ENCODE measurements at places on chromosomes 16 and 17.

- no peak for DNase-seq
Measured at GRCh38 chr17:78075545-78075944, 53.0 kb downstream of the TMC6 start.

DNA sequence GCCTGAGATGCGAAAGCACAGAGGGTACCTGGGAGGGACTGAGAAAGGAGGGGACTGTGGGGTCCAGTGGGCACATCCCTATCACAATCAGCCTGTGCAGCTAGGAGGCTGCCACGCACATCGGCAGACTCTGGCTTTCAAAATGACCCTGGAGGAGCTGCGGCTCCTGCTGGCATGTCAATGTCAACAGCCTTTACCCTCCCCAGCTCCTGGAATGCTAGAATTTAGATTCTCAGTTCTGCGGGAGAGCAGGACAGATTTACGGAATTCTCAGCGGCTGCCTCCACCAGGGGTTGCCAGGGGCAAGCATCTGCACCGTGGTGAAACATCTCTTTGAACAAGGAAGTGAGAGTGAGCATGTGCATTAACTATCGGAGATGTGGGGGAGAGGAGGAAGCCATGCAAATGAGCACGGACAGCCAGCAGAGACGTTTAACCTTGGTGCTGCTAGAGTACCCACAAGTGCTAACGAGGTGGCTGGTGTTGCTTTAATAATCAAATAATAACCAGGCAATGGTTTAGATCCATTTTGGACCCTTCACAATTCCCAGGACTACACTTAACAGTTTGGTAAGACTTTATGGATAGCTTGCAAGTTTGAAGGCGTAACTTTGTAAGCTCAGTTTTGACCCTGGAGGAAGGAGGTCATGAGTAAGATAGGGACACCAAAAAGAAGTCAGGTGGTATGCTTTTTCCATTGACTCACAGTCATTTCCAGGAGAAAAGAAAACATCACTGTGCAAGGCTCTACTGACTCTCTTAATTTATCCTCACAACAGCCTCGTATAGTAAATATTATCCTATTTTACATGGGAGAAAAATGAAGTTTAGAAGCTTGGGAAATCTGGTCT, 54.1 kb downstream of the XYLT1 start:
- peak; percentile 21 for DNase-seq

- no peak for DNase-seq
Measured at GRCh38 chr16:84540194-84540593, 35.7 kb upstream of the MEAK7 start.

- no peak for DNase-seq
Measured at GRCh38 chr17:45103269-45103795, 29.0 kb downstream of the PLCD3 start.

- DNase-seq: no peak
Measured at GRCh38 chr16:17499223-17499902, 28.6 kb upstream of the XYLT1 start.

- DNase-seq: no peak
Measured at GRCh38 chr17:41697122-41697962, 8.7 kb downstream of the EIF1 start.

DNA sequence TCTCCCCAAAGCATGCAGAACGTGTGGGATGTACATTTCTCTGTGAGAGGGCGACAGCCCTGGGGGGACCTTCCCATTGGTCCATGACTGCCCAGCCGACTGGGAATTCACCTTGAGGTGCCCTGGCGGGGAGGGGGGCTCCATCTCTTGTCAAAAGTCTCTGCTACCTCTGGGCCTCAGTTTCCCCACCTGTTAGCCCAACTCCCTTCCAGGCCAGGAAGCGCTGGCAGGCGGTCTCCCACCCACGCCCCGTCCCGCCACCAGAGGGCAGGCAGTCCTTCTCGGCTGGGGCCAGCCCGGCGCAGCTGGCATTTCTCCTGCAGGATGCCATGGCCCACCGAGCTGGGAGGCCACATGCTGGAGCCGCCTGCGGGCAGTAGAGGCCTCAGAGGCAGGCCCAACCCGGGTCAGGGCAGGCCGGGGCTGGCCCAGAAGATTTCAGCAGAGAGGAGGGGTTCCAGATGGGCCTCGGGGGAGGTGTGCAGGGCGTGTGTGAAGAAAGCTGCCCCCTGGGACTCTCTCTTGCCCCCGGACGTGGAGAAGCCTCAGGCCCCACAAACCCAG, 16.6 kb downstream of the CD7 start:
- DNase-seq: peak; percentile 56

Data from stimulated activated CD8-positive, alpha-beta memory T cell treated with anti-CD3 and anti-CD28 coated beads, Interleukin-4, amount 100 ng/mL, for 1 hour (primary cell).